H9 (cell line): ENCODE measurements at places on chromosomes 3 and 15.

- no peak for DNase-seq
Measured at GRCh38 chr15:98745650-98746374, 97.5 kb downstream of the IGF1R start.

DNA sequence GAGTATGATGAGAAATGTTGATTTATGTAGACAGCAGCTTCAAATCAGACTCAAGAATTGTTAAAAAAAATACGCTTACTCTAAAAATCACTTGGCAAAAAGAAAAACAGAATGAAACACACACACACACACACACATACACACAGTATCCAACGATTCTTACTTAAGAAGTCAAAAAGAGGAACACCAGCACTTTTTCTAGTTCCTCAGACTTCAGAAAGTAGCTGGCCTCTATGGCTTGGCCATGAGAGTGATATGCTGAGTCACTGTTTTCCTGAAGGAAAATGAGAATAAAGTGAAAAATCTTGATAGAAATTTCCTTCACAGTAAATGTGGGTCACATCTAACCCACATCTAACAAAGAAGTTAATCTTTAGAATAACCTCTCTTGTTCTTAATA lies 22.1 kb downstream of the CNTN3 start:
- no peak for DNase-seq

DNA sequence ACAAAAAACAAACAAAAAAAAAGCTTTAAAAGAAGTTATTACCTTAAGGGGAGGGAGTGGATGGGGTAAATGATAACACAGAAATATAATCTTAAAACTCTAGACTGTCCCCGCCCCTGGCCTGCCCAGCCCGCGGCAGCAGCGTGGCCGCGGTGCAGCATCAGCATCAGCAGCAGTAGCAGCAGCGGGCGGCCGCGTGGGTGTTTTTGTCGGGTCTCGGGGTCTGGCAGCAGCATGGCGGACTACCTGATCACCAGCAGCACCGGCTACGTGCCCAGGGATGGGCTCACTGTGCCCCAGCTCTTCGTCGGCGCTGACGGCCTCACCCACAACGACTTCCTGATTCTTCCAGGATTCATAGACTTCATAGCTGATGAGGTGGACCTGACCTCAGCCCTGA lies 80.0 kb upstream of the ANKRD28 start:
- no peak for DNase-seq

GRCh38 chr3:27200721-27201489 lies 168.3 kb downstream of the NEK10 start:
- DNase-seq: no peak

DNA sequence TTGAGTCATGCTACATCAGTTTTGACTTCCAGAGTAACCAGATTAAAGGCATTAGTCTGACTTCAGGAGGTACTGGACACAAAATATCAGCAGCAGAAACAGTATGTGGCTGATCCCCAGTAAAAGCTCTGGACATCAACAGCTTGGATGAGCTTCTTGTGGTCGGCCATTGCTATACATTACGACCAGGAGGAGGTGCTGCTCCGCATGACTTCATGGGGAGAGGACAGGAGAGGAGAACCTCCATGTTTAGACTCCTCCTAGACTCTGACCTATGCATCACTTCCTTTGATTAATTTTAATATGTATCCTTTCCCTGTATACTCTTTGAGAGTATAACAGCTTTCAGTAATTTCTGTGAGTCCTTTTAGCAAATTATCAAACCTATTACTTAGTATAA lies 285.6 kb upstream of the ARHGEF26 start:
- peak; percentile 38 for DNase-seq

GRCh38 chr15:63493436-63493835 lies 11.0 kb upstream of the USP3 start:
- DNase-seq: no peak

DNA sequence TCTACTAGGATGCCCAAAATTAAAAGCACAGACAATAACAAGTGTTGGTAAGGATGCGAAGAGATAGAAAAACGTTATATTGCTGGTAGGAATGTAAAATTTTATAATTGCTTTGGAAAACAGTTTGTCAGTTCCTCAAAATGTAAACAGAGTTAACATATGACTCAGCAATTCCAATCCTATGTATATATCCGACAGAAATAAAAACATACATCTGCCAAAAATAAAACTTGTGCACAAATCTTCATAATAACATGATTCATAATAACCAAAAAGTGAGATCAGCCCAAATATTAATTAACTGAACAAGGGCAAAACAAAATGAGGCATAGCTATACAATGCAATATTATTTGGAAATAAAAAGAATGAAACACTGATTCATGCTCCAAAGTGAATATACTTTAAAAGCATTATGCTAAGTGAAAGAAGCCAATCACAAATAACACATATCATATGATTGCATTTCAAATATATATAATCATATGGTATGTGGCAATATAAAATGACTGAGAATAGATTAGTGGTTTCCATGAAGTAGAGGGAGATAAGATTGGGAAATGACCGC lies 609.3 kb downstream of the IGSF11 start:
- DNase-seq: no peak

- DNase-seq: no peak
Measured at GRCh38 chr15:70132139-70132538, 34.4 kb upstream of the TLE3 start.

GRCh38 chr3:10855083-10855870 lies 39.2 kb downstream of the SLC6A11 start:
- no peak for DNase-seq

DNA sequence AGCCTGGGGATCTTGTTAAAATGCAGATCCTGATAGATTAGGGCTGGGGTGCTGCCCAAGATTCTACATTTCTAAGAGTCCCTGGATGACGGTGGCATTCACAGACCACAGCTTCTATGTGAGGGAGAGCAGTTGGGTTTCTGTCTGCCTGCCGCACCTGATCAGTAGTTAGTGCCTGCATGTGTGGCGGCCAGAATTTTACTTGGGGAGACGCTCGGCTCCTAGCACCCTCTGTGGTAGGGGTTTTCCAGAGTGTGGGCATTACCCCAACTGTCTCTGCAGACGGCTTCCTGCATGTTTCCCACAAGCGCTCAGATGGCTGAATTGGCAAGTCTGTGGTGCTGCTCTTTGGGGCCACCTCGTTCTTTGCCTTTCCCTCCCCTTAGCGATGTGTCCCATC lies 8.3 kb downstream of the GHRL start:
- no peak for DNase-seq

- no peak for DNase-seq
Measured at GRCh38 chr3:12327021-12327420, 38.2 kb downstream of the PPARG start.

- no peak for DNase-seq
Measured at GRCh38 chr3:107260207-107260606, 117.0 kb upstream of the CCDC54 start.

DNA sequence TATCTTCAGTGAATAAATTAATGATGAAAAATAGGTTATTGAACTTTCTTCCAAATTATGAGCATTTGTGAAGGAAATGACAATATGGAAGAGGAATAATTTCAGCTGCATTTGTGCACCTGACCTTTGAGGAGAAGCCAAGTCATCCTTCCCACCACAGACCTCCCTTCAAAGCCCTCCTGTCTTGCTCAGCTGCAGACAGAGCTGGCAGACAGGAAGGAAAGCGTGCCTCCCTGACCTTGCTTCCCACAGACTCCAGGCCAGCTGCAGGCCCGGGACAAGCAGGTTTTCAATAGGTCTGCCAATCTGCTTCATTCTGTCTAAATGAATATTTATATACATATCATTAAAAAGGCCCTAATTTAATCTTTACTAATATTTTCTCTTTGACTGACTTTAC lies 152.9 kb upstream of the RBMS3 start:
- no peak for DNase-seq

DNA sequence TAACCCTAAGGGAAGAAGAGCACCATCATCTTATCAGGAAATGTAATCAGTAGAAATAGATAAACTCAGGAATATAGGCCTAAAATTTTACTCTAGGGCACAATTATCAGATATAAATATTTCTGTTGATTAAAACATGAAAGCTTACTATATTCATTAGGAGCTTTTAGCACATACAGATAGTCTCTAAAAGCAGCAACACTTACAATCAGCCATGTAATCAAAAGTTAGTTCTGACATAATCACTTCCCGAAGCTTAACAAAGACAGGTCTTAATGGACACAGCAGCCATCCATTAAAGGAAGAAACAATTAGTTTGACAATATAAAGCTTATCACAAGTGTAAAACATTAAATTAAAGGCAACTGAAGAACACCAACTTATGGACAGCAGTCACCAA lies 30.6 kb downstream of the DCLK3 start:
- no peak for DNase-seq

DNA sequence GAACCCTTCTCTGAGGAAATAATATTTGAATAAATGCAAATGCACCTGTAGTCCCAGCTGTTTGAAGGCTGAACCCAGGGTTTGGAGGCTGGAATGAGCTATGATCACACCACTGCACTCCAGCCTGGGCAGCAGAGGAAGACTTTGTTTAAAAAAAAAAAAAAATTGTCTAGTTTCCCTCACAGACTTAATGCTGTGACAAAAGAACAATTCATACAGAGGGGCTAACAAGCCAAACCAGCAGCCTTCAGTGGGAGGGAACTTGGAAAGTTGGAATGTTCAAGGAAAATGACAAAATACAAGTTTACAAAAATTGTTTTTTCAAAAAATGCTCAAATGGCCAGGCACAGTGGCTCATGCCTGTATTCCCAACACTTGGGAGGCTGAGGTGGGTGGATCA lies 228.0 kb upstream of the CGNL1 start:
- DNase-seq: no peak

DNA sequence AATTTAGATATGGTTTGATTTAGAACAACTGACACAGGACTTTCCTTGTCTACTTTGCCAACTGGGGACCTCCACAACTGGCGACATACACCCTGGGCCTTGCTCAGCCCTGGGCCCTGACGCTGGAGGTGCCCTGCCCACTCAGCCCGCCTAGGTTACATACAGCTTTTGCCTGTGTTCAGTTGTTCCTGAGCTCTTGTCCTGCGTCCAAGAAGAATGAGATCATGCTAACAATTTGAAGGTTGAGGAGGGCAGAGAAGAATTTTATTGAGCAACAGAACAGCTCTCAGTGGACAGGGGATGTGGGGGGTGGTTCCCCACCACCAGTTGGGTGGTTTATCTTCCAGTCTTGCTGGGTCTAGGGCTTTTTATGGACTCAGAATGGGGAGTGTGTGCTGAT lies 67.9 kb downstream of the IQCH start:
- no peak for DNase-seq

DNA sequence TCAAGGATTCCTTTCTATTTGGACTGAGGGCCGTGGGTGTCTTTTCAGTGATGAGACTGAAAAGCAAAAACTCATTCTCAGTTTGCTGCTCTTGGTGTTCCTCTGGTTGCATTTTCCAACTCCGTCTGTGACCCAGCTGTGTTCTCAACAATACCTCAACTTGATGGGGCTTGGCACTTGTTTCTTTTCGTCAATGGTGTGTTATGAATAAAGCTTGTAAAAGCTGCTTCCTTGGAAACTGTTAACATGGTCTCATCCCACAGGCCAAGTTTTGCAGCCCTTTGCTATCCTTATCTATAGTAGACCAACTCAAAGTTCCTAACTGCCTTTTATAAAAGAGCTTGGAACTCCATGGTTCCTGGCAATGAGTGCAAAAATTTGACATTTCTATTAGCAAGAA lies 142.5 kb upstream of the UBE2E1 start:
- no peak for DNase-seq

DNA sequence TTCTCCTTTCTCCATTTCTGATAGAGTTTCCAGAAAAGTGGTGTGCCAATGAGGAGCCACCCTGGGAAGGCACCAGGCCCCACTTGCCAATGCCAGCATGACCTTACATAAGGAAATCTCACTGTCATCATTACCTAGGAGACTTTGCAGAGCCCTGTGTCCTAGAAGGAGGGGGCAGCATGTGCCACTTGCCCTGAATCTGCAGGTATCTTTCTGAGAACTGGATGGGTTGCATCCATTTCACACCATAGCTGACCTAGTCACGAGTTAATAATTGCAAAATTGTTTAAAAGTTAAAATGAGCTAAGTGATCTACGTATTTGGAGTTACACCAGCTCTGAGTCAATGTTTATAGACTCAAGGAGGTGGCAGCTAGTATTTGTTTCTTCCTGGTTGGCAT lies 14.3 kb downstream of the CA12 start:
- DNase-seq: no peak

DNA sequence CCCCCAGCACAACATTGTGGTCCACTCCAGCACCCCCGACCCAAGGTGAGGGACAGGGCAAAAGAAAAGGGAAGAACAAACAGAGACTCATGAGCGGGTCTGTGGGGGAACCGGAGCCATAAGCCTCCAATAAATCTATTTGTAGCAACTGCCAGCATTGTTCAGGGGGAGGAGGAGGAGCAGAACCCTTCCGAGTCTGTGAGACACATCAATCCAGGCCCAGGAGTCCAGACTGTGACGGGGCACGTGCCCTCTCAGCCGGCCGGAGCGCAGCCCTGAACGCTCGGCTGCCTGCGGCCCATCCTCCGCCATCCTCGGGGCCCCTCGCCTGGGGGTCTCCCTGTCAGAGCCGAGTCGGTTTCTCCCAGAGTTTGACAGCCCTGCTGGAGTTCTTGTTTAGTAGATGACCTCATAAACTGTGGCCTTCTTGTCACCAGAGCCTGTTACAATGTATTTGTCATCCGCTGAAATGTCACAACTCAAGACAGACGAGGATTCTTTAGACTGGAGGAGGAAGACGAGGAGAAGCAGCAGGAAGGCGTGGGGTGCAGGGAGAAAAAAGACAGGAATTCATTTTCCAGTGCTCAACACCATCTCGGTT lies 47.9 kb downstream of the TLE3 start:
- DNase-seq: no peak

DNA sequence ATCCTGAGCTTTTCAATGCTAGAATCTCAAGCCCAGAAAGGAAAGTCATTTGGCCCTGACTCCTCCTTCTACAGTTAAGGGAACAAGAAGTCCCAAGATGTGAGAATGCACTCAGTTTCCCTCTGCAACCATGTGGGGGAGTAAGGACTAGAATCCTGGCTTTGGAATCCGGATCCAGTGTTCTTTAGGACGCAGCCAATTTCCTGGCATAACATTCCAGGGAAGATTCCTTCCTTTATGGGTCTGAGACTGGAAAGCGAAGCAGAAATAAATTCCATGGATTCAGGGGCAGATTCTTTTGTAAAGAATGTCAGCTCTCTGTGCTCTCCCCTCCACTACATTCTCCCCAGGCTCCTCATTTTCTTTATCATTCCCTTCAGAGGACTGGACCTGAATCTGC lies 151.8 kb upstream of the SOX14 start:
- peak; percentile 63 for DNase-seq

- DNase-seq: no peak
Measured at GRCh38 chr3:58728723-58729122, 62.1 kb upstream of the FAM3D start.

DNA sequence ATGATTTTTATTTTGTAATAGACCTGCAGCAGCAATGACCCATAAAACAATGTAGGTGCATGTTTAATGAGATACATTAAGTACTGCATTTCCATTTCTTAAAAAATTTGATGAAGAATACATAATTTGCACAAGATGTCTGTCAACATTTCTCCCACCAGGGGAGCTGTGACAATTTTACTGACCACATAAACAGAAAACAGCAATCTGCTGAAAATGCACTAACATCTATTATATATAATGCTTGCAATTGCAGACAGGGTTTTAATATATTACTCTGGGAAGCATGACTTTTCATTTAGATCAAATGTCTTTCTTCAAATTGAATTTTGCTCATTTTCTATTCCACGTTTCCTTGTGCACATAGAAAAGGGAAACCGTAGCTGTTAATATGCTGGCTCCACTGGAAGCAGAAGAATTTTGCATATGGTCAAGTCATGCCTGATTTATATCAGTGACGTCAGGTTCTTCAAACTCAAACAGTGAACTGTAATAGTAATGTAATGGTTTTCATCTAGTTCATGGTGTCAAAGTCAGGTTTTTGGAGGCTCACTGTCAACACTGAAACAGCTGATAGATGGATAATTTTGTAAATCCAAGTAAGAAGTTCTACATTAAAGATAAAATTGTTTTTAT lies 79.8 kb upstream of the IGF1R start:
- DNase-seq: no peak
